Suppressor macrophage treated with lipopolysaccharide for 4 hours (primary cell): ENCODE measurements at places on chromosomes 7 and 10.

- DNase-seq, result no peak
Measured at GRCh38 chr7:155874010-155874409, 61.7 kb upstream of the SHH start.

GRCh38 chr7:157818701-157819454 lies 482.1 kb downstream of the DNAJB6 start:
- DNase-seq, result no peak

- no peak for DNase-seq
Measured at GRCh38 chr7:13181216-13181615, 493.8 kb downstream of the ARL4A start.

GRCh38 chr7:92622685-92623084 lies 32.5 kb upstream of the FAM133B start:
- DNase-seq, result no peak

DNA sequence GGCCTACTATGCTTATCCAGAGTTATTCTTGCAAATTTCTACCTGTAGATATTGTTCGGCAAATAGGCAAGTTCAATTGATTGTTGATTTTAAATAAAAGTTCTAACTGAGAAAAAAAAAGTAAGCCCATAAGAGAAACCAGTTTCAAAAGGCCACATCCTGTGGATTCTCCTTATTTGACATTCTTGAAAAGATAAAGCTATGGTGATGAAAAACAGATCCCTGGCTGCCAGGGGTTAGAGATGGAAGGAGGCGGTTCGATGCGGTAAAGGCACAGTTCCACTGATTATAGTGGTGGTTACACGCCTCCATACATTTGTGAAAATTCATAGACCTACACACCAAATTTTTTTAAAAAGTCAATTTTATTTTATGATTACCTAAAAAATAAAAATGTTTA lies 347.8 kb downstream of the KCNMA1 start:
- no peak for DNase-seq

DNA sequence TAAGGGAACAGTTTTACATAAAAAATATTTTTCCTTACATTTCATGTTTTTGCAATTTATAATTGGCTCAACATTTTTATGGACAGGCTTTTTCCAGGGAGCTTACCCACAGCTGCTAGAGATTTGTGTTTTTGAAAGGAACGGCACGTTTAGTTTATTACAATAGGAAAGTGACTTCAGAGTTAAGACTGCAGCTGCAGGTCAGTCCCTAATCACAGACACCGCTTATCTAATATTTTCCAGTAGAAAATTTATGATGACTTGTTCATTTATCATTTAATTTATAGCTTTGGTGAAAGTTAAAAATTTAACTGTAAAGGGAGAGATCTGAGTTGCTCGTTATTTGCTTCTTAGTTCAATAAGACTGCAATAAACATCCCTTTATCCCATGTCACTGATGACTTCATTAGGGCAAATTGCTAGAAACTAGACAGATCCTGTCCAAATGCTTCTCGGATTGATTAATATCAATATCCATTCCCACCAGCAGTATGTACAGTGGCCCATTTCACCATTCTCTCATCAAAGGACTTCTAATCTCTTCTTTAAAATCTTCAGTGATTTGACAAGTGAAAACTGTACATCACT lies 97.0 kb upstream of the ODAD2 start:
- no peak for DNase-seq

- DNase-seq, result peak; percentile 9
Measured at GRCh38 chr10:109866995-109867635, 56.2 kb downstream of the XPNPEP1 start.

GRCh38 chr7:81845744-81846241 lies 75.9 kb upstream of the HGF start:
- peak; percentile 59 for DNase-seq
